ENCODE measurements at places on chromosomes 7 and 10.
A peak's percentile ranks its signal among the peaks of the same experiment; 100 is the strongest.

DNA sequence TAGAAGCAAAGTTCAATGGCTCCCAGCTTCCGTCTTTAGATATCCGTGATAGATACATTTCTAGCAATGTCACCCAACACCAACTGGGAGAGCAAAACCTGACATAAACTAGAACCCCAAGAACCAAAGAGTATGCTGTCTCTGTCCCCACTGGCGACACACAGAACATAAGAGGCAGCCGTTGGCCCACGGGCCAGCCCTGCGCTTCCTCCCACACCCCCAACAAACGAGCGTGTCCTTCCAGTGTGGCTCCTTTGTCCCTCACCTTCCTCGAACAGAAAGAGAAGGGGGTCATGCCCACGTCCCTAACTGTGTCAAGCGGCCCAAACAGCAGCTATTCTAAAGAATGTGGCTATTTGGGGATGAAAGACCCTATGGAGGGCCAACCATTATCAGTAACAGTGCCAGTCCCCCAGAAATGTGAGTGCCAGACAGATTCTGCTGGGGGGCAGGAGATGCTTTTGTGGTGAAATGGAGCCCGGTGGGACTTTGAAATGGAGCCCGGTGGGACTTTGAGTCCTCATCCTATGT lies 171.9 kb downstream of the USP6NL start:
- DNase-seq = no peak

GRCh38 chr10:24826009-24826408 lies 102.3 kb upstream of the ARHGAP21 start:
- DNase-seq = no peak

- DNase-seq = no peak
These were observed 296.0 kb upstream of the MKI67 start for GRCh38 chr10:128422190-128422589.

DNA sequence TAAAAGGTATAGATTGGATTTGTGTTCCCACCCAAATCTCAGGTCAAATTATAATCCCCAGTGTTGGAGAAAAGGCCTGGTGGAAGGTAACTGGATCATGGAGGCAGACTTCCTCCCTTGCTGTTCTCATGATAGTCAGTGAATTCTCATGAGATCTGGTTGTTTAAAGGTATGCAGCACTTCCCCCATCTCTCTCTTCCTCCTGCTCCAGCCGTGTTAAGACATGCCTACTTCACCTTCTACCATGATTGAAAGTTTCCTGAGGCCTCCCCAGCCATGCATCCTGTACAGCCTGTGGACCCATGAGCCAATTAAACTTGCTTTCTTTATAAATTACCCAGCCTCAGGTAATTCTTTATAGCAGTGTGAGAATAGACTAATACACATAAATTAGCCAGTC lies 39.1 kb downstream of the HTR7 start:
- DNase-seq = no peak

DNA sequence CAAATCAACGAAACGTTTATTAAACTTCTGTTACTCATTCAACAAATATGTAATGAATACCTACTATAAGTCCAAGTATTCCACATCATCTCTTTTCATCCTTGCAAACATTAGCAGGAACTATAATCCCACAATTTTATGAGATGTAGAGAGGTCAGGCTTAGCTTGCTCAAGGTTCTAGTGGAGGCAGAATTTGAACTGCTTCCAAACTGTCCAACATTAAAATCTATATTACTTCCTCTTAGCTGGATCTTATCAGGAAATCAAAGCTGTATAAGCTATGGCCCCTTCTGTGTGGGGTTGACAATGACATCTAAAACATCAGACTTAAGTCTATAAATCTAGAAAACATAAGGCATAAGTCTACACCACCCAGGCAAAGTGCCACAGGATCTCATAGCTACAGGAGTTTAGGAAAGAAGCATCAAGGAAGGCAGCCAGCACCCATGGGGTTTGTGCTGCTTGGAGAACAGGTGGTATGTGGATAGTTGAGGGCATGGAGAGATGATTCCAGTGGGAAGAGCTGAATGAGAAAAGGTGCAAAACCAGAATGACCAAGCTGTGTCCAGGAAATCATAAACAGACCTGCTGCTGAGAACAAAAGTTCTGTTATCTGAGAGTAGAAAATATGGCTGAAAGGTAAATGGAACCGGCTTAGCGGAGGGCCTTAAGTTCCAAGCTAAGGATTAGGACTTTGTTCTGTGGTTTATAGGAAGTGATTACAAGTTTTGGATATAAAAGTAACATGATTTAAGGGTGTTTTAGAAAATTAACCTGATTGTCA lies 34.5 kb downstream of the PAPSS2 start:
- no peak for DNase-seq

GRCh38 chr10:10092581-10092980 lies 925.1 kb upstream of the CELF2 start:
- no peak for DNase-seq

DNA sequence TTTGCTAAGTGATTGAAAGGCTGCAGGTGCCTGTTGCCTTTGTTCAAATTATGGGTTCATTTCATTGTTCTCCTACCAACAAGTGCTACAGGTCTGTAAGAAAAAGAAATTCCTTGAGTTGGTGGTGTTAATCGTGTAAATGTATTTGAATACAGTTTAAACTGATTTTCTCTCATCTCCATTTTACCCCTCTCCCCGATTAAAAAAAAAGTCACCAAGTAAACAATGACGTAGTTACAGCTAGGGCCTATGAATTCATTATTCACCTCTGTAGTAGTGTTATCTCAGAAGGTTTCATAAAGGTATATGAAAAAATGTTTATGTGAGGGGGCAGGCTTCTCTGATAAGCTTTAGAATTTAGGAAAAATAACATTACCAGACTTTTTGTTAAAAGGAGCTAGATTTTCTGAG lies 1.1 kb downstream of the REEP3 start:
- peak; percentile 61 for DNase-seq

DNA sequence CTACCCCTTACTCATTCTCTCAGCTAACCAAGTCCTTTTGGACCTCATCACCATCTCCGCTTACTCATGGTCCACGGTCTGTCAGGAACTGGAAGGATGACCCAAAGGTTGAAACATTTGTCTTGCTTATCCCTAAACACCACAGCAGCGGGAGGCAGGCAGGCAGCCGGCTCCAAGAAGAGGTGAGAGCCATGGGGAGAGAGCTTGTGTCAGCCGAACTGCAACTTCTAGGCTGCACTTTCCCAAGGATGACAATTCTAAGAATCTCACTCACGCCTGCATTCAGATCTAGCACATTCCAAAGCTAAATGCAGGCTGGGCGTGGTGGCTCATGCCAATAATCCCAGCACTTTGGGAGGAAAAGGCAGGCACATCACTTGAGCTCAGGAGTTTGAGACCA lies 86.0 kb downstream of the SPDYE5 start:
- no peak for DNase-seq

GRCh38 chr7:115033917-115034459 lies 112.1 kb downstream of the MDFIC start:
- no peak for DNase-seq

GRCh38 chr10:61330669-61331068 lies 122.5 kb downstream of the TMEM26 start:
- DNase-seq = no peak

DNA sequence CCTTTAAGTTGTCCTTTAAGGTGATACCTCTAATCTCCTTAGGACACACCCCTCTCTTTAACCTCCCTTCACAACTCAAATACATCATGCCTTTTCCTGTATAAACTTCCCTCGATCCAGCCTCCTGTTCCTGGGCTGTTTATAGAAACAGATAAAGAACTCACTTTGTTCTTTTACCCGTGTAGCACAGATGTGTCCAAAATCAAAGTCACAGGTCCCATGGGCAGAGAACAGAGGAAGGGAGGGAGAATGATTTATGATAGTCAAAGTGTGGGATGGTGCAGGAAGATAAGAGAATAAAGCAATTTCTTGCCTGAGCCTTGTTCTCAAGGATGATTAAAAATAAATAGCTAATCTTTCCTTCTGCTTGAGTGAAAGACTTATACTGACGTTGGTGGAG lies 50.3 kb upstream of the CABCOCO1 start:
- DNase-seq = no peak

GRCh38 chr10:60856405-60856804 lies 78.1 kb downstream of the CDK1 start:
- no peak for DNase-seq
